ENCODE measurements at places on chromosomes 2 and 18. TPM values are rescaled to one million over a fixed set of nuclear protein-coding genes. Genes with fewer than 3 reads are reported as not detected.

- DNase-seq: no peak
These were observed 245.1 kb downstream of the KCNS3 start for GRCh38 chr2:18123577-18123976.

Gene GTF3C2
- polyA plus RNA-seq: 91.4 TPM

Gene TXNDC2
- not detected for polyA plus RNA-seq

Gene ATP6V1C2
- polyA plus RNA-seq: 0.54 TPM

Gene CPS1
- polyA plus RNA-seq: 0.07 TPM

Gene GALNT14
- polyA plus RNA-seq: 1.4 TPM

DNA sequence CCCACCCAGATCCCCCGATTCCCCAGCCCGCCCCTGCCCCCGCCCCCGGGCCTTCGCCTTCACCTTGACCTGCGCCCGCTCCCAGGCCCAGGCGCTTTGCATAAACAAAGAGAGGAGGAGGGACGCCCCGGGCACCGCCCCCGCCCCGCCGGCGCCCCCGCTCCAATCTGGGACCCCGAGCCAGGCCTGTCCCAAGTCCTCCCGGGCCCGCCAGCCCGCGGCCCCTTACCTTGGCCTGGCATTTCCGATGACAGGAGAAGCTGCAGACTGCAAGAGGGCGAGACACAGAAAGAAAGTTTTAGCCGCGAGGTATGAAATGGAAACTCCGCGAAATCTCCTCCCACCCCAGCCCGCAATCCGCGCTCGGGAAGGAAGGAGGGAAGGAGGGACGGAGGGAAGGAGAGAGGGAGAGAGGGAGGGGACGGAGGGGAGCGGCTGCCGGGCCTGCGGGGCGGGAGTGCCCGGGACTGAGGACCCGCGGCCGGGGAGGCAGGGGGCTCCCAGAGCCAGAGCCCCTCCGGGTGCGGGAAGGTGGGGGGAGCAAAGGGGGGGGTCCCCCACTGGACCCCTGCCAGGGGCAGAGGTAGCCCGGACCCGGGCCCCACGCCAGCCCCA lies 24.2 kb downstream of the TNS1 start:
- no peak for DNase-seq

GRCh38 chr2:42953216-42953615 lies 160.8 kb upstream of the HAAO start:
- no peak for DNase-seq

DNA sequence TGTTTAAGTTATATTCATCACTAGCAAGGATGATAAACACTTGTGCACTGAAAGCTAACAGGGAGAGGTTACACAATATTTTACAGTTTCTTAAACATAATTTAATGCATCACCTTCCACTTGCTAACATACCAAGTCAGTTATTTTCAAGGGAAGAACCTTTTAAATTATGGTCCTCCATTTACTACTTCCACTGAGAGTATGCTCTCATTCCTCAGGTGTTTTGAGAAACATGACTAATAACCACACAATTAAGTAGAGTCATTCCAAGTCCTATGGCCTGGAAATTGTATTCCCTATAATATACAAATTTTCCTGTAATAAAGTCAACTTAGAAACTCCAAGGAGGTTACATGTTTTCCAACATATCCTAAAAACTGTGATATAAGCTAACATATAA lies 152.3 kb upstream of the STON1 start:
- no peak for DNase-seq

DNA sequence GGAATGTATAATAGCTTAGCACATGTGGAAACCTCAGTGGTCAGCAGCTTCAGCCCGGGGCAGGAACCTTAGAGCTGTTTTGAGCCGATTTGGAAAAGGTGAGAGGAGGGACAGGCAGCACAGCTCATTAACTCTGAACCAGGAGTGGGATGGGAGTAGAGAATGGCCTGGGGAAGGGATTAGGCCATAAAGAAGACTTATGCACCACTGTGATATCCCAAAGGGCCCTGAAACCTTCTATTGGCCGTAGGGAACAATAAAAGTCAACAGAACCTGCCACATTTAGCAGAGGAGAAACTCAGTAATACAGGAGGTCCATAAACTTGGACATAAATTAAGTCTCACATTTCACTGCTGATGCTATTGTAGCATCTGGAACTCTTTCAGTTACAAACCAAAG lies 124.2 kb upstream of the REV1 start:
- DNase-seq: no peak

Gene AQP12B
- not detected for polyA plus RNA-seq

DNA sequence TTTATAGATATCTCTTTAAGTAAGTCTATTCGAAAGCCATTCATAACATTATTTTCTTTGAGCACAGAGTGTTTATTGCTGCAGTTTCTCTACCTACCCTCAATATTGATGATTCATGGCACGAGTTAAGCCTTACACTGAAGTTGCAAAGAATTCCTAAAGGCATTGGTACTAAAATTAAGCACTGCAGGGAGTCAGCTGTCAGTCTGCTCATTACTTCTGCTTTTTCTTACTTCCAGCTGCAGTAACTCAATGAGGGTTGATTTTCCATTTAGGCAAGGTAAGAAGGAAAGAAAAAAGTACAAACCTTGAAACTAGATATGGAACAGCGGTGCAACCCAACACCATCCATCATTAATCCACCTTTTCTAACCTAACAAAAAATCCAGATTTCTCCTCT lies 65.2 kb downstream of the RNF152 start:
- no peak for DNase-seq

Gene C1QL2
- polyA plus RNA-seq: not detected

- DNase-seq: no peak
These were observed 49.2 kb downstream of the SLC4A3 start for GRCh38 chr2:219676586-219676985.

DNA sequence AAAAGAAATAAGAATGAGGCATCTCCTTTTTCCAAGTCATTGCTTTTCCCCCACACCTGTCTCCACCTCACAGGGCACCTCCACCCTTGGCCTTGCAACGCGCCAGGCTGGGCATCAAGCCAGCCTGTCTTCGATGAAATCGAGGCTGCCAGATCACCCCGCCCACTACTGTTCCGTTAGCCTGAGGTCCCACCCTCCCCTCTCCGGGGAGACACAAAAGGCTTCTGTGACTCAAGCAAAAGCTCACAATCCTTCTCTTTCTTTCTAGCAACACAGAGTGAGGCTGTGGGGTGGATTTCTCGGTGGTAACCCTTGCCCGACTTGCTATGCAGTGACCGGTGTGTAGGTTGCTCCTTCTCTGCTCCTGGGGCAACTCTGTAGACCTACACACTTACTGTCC lies 9.9 kb downstream of the TNP1 start:
- DNase-seq: no peak

Gene PHOSPHO2
- 3.4 TPM for polyA plus RNA-seq

Measured in B cell (primary cell).